ENCODE measurements at places on chromosomes 3 and 15. TPM values are rescaled to one million over a fixed set of nuclear protein-coding genes. Genes with fewer than 3 reads are reported as not detected.
A peak's percentile ranks its signal among the peaks of the same experiment; 100 is the strongest.

DNA sequence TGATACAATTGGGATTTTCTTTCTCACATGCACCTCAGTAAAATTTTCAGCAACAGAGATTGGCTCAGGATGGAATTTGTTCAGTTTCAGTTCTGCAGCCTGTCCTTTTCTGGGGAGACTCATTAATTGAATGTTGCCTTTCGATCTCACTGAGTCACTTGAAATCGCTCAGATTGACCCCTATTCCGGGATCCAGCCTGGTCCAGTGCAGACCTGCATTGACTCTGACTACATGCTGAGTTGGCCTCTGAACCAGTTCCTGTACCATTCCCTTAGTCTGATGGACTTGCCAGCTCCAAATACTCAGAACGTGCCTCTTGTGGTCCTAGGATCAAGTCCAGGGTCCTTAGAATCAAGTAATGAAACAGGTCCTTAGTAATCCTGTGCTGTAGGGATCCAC is 9.4 kb downstream of the IGF1R start:
- DNase-seq: no peak

The ARGFX gene
- not detected for total RNA-seq

The LAMB2 gene
- total RNA-seq: 75.4 TPM

- DNase-seq: peak; percentile 56
Observed at GRCh38 chr3:85342915-85343314, 384.1 kb downstream of the CADM2 start.

The PLA2G4E gene
- not detected for total RNA-seq

DNA sequence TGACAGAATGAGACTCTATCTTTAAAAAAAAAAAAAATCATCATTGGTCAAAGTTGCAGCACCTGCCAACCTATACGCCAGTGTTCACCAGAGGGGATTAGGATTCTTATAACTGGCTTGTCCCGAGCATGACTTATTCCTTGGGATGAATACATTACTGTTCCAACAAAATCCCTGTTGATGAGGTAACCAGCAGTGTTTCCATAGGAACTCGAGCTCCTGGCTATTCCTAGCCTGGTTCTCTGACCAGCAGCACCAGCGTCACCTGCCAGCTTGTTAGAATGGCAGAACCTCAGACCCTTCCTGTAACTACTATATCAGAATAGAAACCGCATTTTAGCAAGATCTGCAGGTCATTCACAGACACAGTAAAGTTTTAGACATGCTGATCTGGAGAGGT is 364.4 kb downstream of the PTPRG start:
- no peak for DNase-seq

- no peak for DNase-seq
Observed at GRCh38 chr3:98553021-98553563, 21.3 kb downstream of the GPR15 start.

The SPESP1 gene
- not detected for total RNA-seq

DNA sequence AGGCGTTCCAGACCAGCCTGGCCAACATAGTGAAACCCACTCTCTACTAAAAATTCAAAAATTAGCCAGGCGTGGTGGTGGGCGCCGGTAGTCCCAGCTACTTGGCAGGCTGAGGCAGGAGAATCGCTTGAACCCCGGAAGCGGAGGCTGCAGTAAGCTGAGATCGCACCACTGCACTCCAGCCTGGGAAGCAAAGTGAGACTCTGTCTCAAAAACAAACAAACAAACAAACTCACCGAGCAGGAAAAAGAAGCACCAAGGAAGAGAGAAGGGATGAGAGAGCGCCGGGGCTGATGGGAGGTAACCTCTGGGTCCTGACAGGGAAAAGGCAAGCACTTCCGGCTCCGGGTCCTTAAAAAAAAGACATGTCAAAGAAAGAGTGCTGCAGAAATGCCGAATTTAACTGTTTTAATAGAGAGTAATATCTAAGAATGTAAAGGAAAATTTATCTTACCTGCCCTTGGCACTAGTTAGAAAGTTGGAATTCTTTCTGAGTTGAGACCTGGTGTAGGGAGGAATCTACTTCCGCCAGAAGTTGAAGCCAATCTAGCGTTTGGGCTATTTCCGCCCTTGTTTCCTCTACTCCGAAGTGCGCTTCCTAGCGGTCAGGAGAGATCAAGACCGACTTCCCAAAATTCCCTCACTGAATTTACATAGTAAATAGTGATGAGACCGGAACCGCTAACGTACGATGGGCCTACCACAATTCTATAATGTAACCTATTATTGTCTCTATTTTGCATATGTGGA is 29.1 kb downstream of the EFCAB12 start:
- peak; percentile 95 for DNase-seq

Measured in neural progenitor cell (in vitro differentiated cells).